ENCODE measurements at places on chromosomes 3 and 15.

DNA sequence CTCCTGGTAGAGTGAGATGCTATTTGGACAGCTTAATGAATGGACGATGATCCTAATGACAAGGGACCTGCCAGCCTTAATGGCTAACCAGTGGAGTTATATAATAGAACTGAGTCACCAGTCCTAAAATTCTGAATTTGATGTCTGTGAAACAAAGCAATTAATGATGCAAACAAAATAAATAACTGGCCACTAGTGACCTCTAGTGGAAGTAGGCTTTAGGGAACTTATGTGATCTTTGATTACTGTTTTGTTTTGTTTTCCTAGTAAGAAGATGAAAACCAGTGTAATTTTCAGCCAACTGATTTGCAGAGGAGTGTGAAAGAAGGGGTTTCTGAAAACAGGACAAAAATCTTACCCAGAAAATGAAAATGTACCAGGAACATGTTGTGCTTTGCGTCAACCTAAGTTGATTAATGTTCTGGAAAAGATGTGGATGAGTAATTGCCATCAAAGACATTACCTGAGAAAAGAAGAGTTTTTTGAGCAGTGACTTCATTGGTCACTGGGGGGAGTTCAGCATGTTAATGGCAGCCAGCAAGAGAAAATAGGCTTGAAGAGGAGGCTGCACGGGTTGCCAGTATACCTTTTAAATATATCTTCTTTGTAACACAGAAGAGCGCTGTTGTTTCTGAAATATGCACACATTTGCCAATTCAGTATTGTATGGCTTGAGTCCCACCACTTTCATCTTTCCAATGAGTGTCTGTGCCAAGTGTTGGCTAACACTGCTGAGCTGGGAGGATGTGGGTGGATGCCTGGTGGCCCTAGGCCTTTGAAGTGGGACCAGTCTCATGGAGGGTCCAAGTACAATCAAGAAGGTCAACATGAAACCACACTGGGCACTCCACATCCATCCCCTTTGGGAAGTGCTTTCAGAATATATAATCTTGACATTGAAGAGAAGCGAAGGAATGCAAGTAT lies 9.3 kb downstream of the VEPH1 start:
- peak; percentile 71 for DNase-seq

DNA sequence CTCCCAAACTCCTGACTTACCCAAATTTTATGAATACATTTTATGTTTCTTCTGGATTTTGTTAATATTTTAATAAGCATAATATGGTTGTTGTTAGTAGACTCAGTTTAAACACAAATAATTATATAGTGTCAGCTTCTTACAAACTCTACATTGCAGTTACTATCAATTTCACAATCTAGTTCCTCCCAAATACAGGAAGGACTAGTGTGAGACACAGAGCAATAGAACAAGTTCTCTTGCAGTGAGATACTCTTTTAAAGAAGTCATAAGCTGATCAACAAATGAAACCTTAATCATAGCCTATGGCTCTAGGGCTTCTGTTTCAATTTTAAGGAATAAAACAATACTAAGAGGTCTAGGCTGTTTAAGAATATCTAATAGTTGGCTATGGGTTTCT lies 86.1 kb downstream of the SAMMSON start:
- DNase-seq, result no peak

DNA sequence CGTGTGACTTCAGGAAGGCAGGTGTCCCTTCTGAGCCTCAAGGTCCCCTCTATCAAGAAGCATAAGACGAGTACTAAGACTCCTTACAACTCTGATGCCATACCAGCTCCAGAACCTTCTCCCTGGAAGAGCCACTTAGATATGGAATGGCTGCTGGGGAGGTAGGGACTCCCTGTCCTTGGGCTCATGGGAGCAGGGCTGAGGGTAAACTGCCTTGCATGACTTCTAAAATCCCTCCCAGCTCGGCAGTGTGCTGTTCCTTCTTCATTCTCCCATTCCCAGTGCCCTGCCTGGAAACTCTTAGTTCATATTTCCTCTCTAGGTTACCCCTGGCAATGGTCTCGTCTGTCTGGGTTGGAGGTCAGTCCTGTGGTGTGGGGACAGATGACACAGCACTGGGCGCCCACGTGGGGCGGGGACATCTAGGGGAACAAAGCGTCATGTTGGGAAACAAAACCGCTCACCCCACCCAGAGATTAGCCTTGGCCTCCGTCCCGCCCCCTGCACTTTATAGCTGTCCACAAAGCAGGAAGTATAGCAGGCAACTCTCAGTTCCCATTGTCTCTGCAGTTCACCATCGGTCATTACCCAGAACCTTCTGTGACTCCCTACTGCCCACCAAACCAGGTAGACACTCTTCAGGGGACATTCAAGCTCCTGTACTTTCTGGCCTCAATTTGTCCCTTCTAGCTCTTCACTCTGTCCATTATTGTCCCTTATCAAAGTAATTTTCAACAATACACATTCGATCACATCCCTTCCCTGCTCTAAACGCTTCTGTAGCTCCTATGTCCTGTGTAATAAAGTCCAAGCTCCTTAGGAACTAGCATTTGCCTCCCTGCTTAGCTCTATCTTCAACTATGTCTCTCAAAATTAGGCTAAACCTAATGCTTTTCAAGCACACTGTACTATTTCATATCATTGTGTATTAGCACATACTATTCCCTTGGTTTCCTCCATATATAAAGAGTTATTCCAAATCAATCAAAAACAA lies 73.8 kb downstream of the IQSEC1 start:
- no peak for DNase-seq

GRCh38 chr3:90032980-90033641 lies 925.7 kb downstream of the EPHA3 start:
- DNase-seq, result no peak

DNA sequence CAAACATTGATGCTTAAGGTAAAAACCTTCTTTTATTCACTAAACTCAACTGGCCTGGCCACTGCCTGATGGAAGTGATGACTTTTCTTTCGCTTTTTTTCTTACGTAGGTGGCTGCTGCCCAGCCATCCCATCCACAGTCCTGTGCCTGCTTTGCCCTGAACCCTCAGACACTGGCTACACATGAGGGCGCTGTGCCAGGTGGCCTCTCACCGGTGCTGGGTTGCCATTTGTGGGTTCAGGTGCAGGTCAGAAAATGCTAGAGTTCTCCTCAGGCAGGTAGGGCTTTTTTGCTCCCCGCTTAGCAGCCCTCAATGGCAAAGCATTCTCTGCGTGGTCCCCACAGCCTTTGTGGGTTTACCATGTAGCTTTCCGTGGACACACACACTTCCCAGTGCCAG lies 88.3 kb upstream of the PRR23E start:
- no peak for DNase-seq

- peak; percentile 64 for DNase-seq
Observed at GRCh38 chr3:188974856-188975599, 196.7 kb upstream of the TPRG1 start.

- no peak for DNase-seq
Observed at GRCh38 chr3:191345334-191345733, 15.0 kb upstream of the UTS2B start.

DNA sequence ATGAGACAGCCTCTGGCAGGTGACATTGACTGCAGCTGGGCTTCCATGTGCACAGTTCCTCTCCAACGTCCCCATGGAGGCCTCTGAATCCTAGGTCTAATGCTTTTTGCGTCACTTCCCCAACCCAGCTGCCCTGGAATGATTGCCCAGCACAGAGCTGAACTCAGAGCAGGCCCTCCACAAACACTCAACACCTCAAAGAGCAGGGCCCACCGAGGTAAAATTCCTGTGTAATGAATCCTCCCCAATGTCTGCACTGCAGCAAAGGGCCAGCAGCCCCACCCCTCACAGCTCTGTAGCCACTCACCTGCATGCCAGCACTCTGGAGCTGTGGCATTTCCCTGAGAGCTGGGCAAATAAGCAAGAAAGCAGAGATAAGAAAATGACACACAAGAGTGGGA lies 42.6 kb upstream of the DUSP7 start:
- DNase-seq, result no peak

GRCh38 chr15:45645026-45645980 lies 10.5 kb downstream of the SQOR start:
- DNase-seq, result peak; percentile 86

DNA sequence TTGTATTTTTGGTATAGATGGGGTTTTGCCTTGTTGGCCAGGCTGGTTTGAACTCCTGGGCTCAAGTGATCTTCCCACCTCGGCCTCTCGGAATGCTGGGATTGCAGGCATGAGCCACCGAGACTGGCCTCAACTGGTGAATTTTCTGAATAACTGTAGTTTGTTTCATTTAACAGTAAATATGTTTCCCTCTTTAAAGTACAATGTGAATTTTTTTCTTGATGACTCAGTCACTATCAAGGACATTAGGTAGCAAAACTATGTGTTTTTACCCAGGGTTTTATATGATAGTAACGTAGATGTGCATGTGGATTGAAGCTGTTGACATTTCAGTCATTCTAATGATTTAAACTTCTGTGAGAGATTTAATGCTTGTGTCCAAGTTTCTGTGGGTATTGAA lies 40.2 kb upstream of the MAPKBP1 start:
- DNase-seq, result peak; percentile 58

GRCh38 chr3:39065197-39065596 lies 13.4 kb downstream of the WDR48 start:
- peak; percentile 60 for DNase-seq

Measured in IMR-90 (cell line).